GOT3 (cell line): ENCODE measurements at places on chromosomes 11 and 22.

DNA sequence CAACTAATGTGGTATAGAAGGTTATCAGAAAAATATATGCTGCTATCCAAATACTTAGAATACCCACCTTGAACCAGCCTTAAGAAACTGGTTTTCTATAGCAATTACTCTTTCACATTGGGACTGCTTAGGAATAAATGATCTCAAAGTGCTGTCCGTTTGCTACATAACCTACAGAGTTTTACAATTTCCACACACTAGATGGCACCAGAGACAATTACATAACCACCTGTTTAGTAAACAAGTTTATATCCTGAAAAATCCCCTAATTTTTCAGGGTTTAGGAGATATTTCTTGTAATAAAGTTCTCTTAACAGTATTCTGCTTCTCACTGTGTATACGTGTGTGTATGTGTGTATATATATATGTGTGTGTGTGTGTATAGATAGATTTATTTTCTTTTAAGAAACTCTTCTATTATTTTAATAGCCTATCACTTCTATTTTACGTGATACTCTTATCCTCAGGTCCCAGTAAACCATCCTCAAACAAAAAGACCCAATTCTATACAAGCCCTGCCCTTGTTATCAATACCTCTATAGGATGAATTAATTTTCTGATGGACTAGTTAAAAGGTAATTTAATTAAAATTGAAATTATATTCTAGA, 6.7 kb upstream of the OR5I1 start:
- DNase-seq = no peak

- DNase-seq = no peak
These were observed 352 bp downstream of the C22orf23 start for GRCh38 chr22:37953062-37953436.

DNA sequence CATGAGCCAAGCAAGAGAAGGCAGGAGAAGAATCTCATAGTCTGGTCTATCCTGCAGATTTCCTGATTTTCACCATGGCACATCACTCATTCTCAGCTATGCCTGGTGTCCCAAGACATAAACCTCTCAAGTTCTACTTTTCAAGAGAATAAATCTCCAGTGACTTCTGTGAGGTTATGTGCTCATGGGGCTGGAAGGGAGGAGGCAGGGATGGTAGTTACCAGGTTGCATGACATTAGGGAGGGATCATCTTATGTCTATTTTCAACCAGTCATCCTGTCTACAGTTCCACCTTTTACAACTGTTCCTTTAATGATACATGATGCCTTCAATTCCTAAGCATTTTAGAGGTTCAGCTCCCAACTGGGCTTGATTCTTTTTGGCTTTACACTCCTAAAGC, 297.7 kb downstream of the SOX6 start:
- DNase-seq = no peak

DNA sequence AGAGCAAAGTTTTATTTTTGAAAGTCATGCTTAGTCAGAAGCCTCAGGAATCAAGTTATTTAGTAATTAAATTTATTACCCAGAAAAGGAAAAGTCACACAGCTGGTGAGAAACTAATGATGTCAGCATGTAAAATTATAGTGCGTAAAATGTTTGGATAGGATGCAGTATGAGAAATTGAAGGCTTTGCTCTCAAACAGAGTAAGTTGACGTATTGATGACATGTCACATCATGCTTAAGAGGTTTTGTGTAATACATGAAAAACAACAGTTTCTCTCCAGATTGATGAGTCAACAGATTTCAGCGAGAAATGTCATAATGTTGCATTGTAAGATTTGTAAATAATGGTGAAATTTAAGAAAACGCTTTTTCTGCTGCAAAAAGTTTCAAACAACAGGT, 769.8 kb downstream of the METTL15 start:
- no peak for DNase-seq

GRCh38 chr22:49849161-49850020, 4.3 kb upstream of the ZBED4 start:
- no peak for DNase-seq

DNA sequence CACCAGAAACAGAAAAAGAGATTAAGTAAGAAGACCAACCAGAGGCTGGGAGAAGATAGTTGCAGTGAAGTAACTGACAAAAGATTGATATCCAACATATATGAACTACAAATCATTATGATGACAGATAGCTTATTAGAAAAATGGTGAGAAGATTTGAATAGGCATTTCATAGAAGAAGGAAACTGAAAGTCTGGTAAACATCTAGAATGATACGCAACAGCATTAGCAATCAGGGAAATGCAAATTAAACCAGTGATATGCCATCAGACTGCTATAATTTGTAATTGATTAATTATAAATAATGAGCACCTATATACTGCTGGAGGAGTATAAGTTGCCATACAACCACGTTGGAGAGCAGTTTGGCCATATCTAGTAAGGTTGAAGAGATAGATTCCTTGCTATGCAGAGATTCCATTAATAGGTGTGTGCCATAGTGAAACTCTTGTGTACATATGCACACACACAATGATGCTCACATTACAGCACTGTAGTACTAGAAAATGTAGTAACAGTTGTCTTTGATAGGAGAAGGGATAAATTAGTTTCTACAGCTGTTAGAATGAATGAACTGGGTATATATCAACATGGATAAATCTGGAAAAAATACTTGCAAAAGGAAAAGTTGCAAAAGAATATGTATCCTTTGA, 20.5 kb downstream of the RNF169 start:
- no peak for DNase-seq

GRCh38 chr11:102806296-102806695, 8.3 kb upstream of the MMP1 start:
- no peak for DNase-seq

- no peak for DNase-seq
These were observed 10.2 kb downstream of the PACS1 start for GRCh38 chr11:66080055-66080817.

GRCh38 chr11:13663631-13664071, 4.8 kb upstream of the FAR1 start:
- DNase-seq = no peak

DNA sequence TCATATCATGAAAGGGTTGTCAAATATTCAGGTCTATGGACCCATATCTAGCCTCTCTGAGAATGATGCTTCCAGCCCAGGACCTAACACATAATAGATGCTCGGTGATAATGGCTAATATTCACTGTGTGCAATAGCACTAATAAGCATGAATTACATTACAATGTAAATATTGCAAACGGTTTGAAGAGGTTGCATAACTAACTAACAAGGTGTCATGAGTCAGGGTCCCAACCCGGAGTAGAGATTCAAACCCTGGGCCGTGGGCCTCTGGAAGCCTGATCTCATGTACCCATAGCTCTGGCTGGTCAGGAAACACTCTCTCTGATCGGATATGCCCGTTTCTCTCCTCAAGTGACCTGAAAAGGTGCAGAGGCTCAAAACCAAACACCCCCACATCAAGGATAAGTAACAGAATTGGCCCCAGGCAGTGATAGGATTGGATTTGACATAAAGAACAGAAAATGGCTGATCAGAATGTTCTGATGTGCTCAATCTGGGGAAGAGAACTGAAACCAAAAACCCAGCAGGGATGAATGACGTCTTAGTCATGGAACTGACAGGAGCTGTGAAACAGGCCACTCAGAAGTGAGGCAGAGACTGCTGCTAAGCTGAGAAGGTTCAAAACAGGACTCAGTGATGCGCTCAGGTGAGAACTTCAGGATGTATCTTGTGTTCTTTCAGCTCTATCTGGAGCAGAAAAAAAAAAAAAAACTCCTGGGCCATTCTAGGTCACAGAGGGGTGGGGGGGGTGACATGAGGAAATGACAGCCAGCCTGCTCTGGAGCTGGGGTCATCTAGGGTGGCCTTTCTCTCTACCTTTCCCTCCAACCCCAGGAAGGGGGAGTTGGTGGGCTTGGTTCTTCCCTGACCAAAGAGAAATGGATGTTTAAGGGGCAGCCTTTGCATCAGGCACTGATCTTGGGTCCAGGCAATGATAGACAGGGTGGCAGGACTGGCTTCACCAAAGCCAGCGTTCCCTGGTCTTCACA, 6.6 kb upstream of the KCTD17 start:
- no peak for DNase-seq

GRCh38 chr11:8830641-8831040, 80.3 kb upstream of the AKIP1 start:
- DNase-seq = no peak
